Adipocyte (in vitro differentiated cells): ENCODE measurements at places on chromosomes 5 and 9.

- no peak for DNase-seq
These were observed 1523.1 kb upstream of the CDH9 start for GRCh38 chr5:28561522-28561921.

GRCh38 chr9:98657897-98658296 lies 50.8 kb downstream of the GABBR2 start:
- peak; percentile 11 for DNase-seq

- peak; percentile 90 for DNase-seq
These were observed 24.1 kb upstream of the WNK2 start for GRCh38 chr9:93159601-93160471.

DNA sequence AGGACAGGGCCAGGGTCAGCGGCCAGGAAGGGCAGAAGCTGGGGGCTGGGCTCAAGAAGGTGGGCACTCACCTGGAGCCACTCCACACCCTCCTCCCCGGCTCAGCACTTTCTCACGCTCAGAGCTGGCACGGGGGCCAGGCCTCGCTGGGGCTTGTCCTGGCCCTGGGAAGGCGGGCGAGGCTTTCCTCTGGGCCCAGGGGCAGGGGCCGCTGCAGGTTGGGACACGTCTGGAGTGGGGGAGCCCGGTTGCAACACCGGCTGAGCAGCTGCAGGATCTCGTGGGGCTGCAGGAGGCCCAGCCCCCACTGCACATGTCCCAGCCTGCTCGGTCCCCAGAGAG lies 38.9 kb upstream of the EGFL7 start:
- no peak for DNase-seq

- DNase-seq: no peak
These were observed 54.1 kb upstream of the ALDH1A1 start for GRCh38 chr9:73006986-73007385.

DNA sequence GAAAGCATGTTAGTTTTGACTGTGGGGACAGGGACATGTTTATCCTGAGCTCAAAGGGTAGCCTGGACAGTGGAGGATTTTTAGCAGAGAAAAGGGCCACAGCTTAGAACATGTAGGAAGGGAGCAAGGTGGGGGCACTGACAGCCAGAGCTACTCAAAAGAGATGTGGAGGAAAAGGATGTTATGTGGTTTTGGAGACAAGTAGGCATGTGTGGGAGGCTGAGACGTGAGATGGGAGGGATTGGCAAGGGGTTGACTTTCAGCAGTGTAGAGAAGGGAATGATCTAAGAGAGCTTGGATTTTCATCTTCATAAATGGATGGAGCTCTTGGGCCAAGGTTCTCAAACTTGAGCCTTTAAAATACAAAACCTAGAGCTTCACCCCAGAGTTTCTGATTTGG lies 24.0 kb downstream of the SYK start:
- DNase-seq: no peak

DNA sequence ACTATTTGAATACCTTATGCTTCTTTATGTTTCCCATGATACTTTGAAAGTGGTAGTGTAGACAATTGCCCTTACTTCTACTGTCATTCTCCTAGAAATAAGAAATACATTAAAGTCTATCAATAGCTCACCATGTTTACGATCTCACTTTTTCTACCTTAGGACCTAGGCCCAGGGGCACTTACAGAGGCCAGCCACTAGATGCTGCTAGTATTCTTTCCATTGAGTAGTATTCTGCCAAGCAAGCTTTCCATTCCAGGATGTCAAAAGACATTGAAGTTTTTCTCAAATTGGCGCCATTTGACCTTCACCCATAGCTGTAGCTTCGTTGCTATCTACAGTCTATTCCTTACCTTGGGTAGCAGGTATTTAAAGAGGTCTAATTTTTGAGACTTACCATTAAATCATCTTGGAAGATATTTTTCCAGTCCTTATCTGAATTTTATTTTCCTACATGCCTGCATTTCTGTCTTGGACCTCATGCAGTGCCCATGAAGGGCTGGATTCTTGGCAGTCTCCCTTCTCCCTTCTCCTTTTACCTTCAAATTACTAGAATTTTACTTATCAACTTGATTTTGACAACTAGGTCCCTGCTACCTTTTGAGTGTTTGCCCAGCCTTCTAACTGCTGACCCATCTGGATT lies 246.0 kb upstream of the NUDT12 start:
- DNase-seq: peak; percentile 86

DNA sequence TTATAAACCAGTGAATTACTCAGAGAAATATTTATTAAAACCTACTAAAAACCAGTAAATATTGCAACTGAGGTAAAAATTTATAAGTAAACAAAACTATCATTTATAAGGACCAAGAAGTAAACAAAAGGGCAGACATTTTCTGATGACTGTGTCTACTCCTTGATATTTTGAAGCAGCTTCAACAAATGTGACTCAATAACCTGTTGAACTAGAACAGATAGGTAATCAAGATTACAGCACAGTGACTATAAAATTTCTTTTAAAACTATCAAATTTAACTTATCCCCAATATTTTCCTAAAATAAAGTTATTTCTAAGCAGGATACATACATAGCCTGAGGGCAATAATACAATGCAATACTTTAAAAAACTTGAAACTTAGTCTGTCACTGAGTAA lies 12.8 kb downstream of the ANKRA2 start:
- no peak for DNase-seq

- DNase-seq: no peak
These were observed 19.9 kb upstream of the UBAC1 start for GRCh38 chr9:135980926-135981630.

- DNase-seq: no peak
These were observed 74.9 kb upstream of the SELENOP start for GRCh38 chr5:42886635-42887034.

DNA sequence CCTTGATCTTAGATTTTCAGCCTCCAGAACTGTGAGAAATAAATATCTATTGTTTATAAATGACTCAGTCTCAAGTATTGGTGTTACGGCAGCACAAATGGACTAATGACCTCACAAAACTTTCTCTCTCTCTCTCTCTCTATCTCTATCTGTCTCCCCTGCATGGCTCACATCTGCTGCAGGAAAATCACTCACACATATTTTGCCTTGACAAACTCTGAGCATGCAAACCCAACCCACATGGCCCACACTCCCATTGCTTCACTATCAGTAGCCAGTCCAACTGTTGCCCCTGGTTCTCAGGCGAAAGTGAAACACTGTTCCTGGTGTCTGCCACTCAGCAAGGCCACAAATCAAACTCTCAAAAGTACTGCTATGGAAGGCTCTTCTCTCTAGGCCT lies 66.4 kb upstream of the PIK3R1 start:
- no peak for DNase-seq

DNA sequence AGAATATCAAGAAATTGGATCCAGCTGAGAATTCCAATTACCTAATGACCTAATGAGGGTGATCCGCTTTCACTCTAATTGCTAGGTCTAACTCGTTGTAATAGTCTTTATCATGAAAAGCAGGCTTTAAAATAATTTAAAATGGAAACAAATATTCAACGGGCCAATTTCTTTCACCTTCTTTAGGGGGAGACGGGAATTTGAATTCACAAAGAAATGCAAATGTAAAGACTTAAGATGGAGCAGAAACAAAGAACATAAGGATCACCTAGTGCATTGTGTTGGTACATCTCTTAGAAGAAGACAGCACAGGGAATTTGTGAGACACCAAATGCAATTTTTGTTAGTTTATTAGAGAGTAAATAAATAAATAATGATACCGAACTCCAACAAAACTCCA lies 1.5 kb upstream of the KCNN2 start:
- no peak for DNase-seq

- DNase-seq: no peak
These were observed 1.9 kb downstream of the RAB24 start for GRCh38 chr5:177301503-177302165.

GRCh38 chr9:70574151-70574837 lies 159.8 kb upstream of the KLF9 start:
- peak; percentile 36 for DNase-seq

DNA sequence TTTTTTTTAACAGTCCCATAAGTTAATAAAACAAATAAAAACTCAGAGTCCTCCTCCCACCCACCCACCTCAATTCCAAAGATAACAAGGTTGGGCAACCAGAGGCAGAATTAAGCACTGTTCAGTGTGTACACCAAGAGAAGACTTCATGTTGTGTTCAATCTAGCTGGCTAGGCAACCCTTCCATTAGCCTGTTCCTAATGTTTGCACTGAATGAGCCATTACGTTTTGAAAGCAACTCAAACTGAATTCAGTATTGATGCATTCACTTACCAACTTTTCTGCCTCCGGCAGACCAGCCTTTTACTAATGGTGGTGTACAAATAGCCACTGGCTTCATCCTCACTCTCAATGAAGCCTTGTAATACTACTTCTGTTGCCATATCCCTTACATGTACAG lies 47.5 kb downstream of the PBX3 start:
- DNase-seq: no peak

DNA sequence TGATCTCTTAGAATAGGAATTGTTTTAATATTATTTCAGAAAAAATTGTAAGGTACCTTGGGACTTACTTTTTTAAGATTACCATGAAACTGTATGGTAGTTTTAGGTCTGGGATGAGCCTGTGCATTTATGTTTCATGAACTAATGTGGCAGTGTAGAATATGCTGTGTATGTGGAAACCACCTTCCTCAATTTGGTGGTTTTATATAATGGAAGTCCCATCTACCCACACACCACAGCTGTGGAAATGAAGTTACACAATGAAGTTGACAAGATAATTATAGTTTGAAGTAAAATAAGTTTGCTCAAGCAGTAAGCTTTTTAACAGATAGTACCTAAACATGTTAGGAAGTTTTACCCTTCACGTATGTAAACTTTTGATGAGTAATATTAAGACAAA lies 24.4 kb downstream of the WDR36 start:
- no peak for DNase-seq

- no peak for DNase-seq
These were observed 79.1 kb downstream of the ATG10 start for GRCh38 chr5:82050955-82051354.

GRCh38 chr9:117218951-117219350 lies 195.9 kb downstream of the ASTN2 start:
- DNase-seq: no peak

DNA sequence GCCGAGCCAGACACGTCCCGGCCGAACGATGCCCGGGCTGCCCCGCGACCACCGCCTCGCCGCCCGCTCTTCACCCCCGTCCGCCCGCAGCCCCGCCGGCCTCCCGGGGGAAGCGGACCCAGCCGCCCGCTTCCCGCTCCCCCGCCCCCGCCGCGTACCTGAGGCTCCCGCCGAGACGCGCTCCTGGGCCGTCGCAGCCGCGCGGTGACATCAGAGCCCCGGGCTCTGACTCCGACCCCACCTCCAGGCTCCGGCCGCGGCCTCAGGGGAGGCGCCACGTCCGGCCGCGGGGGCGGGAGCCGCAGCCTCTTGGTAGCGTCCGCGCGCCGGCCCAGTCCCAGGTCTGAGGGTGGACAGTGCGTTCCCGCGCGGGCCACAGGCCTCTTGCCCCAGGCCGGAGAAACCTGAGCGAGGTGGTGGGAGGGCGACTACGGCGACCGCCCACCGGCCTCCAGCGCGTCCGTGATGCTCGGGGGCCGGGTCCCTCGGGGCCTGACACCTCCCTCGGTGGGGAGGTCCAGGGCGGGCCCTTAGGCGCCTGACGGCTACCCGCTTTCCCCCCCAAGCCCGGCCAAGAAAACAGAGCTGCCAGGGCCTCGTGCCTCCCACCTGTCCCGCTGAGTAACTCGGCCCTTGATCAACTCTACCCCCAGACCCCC lies at the start of gene SHROOM1:
Gene SHROOM1, minus strand, starts transcription at position 212 of the 659 bp plus-strand sequence. CDS start 4,507 bp downstream, outside the sequence.
- peak; percentile 75 for DNase-seq

DNA sequence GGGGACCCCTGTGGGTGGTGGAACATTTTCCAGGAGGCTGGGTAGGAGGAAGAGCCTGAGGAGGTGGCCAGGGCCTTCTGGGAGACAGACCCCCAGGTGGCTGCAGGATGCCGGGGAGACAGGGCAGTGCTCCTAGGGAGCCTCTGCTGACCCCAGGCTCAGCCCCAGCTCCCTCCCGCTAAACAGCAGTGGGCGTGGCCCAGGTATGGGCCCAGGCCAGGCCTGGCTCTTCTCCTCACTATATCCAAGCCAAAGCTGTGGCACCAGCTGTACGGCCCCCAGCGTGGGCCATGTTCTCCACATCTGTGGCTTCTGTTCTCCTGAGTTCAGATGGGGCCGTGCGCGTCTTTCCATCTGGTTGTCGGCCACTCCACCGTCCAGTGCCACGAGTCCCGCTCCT lies 58.5 kb downstream of the KCNT1 start:
- no peak for DNase-seq

DNA sequence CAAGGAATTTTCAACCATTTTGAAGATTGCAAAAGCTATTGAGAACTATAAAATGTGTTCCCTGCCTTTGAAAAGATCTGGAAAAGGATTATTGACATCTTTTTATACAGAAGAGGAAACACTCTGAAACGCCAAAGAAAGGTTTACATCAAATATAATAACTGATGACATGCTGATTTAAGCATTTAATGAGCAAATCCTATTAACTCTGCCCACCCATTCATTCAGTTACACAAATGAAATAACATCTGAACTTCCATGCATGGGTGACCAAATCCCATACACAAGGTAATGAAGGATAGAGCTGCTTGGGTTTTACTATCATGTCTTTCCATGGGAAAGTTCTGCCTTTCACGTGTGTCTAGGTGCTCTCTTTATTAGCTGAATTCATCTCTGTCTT lies 589.4 kb upstream of the WWC1 start:
- DNase-seq: no peak
